HT-29 (cell line): ENCODE measurements at places on chromosomes 6 and 20. TPM values are rescaled to one million over a fixed set of nuclear protein-coding genes. Genes with fewer than 3 reads are reported as not detected.

The GRIK2 gene
- total RNA-seq, result not detected in 2 replicates

The NKX2-4 gene
- not detected in 2 replicates for total RNA-seq

The TRERF1 gene
- 4.2 and 6.8 TPM in 2 replicates for total RNA-seq

The TAP1 gene
- 15.2 and 20.9 TPM in 2 replicates for total RNA-seq

The KCNK5 gene
- 31.8 and 35.3 TPM in 2 replicates for total RNA-seq

The CHMP4B gene
- total RNA-seq, result 117 and 120 TPM in 2 replicates

The SLC22A16 gene
- total RNA-seq, result not detected in 2 replicates

The SLC4A11 gene
- 1.3 and 1.8 TPM in 2 replicates for total RNA-seq

The UNC93A gene
- 3.1 and 4.0 TPM in 2 replicates for total RNA-seq

The BTNL2 gene
- total RNA-seq, result not detected in 2 replicates

The IDH3B gene
- total RNA-seq, result 139 and 146 TPM in 2 replicates

The IL17A gene
- total RNA-seq, result not detected in 2 replicates

The CLPSL2 gene
- total RNA-seq, result not detected in 2 replicates

The TNFRSF21 gene
- 115 and 117 TPM in 2 replicates for total RNA-seq

The ANGPT4 gene
- not detected in 2 replicates for total RNA-seq
